ENCODE measurements at places on chromosomes 2 and 18. TPM values are rescaled to one million over a fixed set of nuclear protein-coding genes. Genes with fewer than 3 reads are reported as not detected.

GRCh38 chr18:30684825-30685481, 357.6 kb downstream of the DSC3 start:
- DNase-seq = no peak

GRCh38 chr18:68997845-68998244, 200.0 kb downstream of the CCDC102B start:
- no peak for DNase-seq

- no peak for DNase-seq
Measured at GRCh38 chr18:46434629-46435028, 222.4 kb downstream of the LOXHD1 start.

- DNase-seq = no peak
Measured at GRCh38 chr2:175366815-175367214, 185.3 kb upstream of the ATP5MC3 start.

DNA sequence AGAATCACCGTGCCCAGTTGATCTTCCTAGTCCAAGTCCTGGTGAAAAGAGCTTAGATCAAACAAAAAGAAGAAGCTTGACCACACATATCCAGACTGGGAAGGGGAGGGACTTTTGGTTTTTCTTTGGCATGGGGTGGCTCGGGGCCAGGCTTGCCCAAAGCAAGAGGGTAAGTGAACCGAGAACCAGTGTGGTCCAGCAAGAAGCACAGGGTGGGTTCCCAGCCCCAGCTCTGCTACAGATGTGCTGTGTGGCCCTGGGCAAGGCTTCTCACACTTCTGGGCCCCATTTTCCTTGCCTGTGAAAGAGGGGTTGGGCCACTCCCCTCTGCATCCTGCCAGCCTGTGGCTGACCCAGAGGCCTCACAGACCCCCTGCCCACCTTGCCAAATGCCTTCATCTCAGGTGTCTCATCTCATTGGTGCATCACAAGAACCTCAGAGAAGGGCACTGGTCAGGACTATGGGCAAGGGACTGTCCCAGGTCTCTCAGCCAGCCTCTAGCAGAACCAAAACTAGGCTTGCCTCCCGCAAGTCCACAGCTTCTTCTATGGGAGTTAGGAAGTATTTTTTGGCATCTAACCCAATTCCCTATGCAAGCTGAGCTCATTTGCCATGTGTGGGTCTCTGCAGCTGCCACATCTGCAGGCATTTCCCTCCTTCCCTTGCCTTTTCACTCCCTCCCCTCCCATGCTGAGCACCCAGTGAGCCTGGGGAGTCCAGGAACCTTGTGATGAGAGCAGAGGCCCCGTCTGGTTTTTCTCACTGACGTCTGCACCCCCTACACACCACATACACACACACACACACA, 6.9 kb downstream of the ATP6V1B1 start:
- DNase-seq = no peak

GRCh38 chr18:77107292-77107691, 25.3 kb downstream of the MBP start:
- DNase-seq = no peak

GRCh38 chr2:219230059-219230540, 494 bp downstream of the ANKZF1 start:
- no peak for DNase-seq

DNA sequence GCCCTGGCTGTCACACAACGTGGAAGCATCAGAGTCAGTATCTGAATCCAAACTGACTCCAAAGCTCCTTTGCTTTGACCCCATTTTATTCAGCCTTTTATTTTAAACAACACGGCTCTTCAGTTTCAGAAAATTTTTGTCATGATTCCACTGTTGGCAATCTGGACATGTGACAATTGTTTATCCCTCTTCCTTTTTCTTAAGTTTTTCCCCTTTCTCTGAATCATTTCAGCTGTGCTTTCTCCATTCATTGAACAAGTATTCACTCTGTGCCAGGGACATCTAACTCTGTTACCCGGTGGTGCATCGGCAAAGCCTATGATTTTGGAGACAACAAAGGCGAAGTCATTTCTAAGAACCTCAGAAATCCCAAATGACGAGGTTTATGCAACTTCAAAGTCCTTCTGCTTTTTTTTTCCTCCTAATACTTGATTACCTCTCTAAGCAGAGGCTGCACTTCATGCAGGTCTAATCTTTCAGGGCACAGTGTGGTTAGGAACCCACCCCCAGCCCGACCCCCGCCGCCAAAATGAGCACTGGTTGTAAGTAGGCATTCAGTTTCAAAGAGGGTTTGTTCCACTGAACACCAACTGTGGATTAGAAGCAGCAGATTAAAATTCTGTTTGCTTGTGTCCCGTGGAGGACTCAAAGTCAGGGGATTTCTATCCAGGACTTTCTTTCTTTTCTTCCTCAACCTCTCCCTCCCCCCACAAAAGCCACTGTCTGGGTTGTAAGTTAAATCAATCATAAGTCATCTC, 18.6 kb downstream of the ST6GAL2 start:
- DNase-seq = no peak

GRCh38 chr2:146785101-146785500, 1059.7 kb upstream of the ACVR2A start:
- DNase-seq = no peak

DNA sequence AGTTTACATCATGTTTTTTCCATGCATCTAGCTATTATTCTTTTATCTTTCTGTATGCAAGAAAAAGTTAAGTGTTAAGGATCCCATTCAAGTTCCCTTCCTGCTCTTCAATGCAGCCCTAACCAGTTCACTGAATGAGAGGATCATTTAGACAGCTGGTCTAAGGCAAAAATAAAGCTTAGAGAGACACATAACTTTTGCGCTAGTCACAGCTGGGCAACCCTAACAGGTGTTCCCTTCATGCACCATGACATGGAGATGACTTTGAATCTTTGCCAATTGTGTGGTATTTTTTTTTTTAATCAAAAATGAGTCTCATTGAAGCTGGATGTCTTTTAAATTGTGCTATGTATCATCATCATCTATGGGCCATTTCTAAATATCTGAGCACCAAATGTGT, 393.8 kb upstream of the CYRIA start:
- no peak for DNase-seq

DNA sequence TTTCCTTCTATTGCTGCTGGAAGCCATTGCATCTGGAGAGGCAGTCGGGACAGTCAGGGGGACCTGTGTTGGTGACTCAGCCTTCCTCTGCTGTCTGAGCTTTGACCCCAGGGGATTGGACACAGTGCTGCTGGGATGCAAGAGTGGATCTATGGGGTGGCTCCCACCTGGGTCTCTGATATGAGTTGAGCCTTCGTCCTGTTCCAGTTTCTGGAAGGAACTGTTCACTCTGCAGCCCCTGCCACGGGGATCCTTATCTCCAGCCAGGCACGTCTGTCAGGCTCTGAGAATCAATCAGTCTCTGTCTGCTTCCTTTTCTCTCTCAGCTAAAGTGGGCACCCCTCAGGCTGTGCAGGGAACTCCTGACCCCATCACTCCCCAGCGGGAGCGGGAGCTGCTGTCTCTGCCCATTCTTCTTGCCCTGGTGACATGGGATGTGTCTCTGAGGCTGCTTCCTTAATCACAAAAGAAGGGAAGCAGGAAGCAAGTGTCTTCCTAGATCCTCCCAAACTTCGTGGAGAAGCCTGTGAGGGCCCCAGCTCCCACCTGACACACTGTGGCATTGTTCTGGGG, 51.7 kb downstream of the ARHGAP28 start:
- DNase-seq = no peak

Gene PDCD1
- total RNA-seq = not detected

Measured in mesothelial cell of epicardium (in vitro differentiated cells).